GM20000 (cell line): ENCODE measurements at places on chromosomes 6 and 20.
A peak's percentile ranks its signal among the peaks of the same experiment; 100 is the strongest.

GRCh38 chr6:20997143-20997769 lies 463.0 kb downstream of the CDKAL1 start:
- DNase-seq: no peak

DNA sequence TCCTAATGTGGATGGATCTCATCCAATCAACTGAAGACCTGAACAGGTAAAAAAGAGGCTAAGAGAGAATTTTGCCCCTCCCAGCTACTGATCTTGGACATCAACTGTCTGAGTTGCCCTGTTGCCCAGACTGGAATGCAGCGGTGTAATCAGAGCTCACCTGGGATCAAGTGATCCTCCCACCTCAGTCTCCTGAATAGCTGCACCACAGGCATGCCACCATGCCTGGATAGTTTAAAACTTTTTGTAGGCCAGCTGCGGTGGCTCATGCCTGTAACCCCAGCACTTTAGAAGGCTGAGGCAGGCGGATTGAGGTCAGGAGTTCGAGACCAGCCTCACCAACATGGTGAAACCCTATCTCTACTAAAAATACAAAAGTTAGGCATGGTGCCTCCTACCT lies 34.9 kb upstream of the GCNT2 start:
- DNase-seq: no peak

GRCh38 chr20:14919501-14920081 lies 582.2 kb upstream of the FLRT3 start:
- no peak for DNase-seq

- DNase-seq: no peak
Observed at GRCh38 chr6:24996269-24996836, 60.6 kb upstream of the RIPOR2 start.

- peak; percentile 14 for DNase-seq
Observed at GRCh38 chr20:16007164-16007563, 566.1 kb downstream of the KIF16B start.

- no peak for DNase-seq
Observed at GRCh38 chr6:86789779-86790411, 147.4 kb upstream of the HTR1E start.

DNA sequence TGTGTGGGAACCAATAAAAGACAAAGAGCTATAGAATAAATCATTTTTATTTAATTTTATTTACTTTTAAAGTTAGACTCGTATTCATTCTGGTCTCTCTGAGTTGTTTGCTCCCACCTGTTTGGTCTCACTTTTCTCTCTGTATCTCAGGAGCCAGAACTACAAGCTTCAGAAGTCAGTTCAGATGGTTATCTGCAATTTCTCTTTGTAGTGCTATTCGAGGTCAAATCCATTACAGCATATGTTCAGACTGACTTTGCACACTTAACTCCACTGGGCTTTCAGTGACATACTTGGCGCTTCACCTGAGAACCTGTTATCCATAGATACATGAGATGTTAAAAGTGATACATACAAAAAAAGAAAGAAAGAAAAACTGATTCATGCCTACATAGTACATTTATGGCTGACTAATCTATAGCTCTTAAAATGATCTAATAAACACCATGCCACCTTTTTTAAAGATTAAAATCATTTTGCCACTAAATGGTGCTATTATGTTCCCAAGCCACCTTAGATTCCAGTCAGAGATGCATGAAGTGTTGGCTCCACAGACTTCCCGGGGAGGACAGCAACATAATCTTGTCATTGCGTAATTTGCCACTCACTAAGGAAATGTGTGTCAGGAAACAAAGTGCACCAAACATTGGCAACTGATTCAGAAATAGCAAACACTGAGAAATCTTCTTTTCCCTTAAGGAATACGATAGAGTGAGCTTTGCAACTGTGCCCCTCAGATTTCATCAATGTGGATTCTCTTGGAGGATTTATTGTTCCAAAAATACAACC lies 396.7 kb downstream of the HACE1 start:
- no peak for DNase-seq

- DNase-seq: no peak
Observed at GRCh38 chr20:60935971-60936370, 316.1 kb upstream of the CDH4 start.

GRCh38 chr6:149102324-149102723 lies 215.2 kb upstream of the TAB2 start:
- no peak for DNase-seq

DNA sequence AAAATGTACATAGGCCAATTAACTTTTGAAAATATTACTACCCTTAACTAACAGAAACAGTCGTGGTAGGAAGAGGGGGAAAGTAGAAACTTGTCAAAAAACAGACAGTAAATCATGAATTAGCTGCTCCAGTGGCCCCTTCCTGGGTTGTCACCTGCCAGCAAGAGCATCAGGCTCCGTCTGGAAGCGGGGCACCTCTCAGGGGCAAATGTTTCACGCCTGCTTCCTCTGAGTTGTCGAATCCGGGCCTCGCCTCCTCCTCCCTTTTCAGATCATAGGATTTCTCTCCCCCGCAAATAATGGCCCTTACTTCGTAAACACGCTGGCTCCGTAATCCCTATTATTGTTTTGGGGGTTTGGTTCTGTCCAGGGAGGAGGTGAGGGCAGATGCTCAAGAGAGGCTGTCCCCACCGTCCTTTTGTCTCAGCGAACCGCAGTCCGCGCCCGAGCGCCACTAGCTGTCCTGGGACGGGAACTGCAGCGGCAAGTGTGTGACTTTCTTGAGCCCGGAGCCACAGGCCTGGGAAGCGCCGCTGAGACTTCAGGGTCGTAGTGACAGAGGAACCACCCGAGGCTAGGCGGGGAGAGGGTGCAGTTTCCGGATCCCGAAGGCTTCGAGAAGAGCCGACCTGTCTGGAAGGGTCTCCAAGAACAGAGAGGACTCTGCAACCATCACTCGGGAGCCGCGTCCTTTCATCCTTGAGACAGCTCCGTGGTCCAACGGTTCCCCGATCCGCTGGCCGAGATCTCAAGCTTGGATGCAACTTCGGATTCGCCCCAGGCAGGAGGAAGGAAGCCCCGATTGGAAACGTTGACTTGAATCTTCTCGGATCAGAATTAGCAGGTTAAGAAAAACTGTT lies 214.5 kb upstream of the ZNF184 start:
- peak; percentile 73 for DNase-seq

DNA sequence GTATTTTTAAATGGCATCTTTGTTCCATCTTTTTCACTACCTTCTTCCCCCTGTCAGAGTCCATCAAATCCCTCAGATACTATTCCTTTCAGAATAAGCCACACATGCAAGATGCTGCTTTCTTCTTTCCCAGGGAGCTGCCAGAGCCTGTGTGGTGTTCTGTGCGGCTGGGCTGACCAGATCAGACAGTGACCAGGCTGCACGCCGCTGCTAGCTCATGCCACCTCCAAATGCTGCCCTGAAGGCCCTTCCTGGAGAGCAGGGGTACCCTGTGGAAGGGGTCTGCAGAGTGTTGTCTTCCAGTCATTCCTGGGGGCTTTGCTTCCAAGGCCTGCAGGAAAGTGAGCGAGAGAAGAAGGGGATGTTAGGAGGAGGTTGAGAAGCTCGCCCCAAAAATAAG lies 179.1 kb upstream of the SUPT3H start:
- no peak for DNase-seq

DNA sequence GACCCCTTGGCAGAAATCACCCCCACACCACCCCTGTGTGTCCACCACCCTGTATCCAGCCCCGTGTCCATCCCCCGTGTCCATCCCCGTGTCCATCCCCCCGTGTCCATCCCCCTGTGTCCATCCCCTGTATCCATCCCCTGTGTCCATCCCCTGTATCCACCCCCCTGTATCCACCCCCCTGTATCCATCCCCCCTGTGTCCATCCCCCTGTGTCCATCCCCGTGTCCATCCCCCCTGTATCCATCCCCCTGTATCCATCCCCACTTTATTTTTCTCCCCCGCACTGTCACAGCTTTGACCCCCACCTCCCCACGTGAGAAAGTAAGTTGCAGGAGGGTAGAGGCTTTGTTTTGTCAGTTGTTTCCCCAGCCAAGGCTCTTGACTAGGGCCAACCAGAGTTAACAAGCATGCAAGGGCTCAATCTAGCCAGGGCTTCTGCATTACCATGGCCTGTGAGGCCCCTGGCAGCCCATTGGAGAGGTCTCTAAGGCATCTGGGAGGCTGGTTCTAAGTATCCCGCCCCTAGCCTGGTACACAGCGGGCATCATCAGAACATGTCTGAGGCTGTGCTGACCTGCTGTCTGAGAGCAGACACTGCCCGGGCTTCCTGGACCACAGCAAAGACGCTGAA lies 18.1 kb upstream of the SIRPA start:
- DNase-seq: peak; percentile 80

DNA sequence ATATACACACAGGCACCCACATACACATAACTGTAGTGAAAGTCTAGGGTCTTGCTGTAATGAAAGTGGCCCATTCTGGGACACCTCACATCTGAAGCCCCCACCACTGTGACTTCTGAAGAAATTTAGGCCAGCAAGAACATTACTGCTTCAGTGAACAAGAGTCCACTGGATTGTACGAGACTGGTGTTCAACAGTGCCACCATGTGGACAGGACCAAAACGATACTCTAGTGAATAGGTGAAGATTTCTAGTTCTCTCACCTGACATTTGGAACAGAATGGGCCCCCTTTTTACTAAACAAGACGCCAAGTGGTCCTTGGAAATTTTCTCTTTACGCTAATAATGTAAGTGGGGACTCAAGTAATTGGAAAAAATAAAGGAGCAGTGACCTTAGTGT lies 156.9 kb downstream of the MAFB start:
- DNase-seq: no peak

DNA sequence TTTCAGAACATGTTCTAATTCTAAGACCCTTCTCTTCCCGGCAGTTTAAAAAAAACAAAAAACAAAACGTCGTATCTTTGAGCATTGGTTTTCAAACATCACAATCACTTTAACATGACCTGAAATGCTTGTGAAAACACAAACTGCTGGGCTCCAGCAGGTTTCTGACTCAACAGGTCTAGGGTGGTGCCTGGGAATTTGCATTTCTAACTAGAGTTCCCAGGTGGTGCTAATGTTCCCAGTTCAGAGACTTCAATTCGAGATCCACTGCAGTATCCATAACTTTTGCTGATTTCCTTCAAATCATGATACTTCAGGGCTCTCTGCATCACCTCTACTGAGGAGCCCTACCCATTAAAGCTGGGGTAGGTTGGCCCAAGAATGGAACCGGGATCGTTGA lies 850 bp upstream of the SMPDL3A start:
- no peak for DNase-seq

DNA sequence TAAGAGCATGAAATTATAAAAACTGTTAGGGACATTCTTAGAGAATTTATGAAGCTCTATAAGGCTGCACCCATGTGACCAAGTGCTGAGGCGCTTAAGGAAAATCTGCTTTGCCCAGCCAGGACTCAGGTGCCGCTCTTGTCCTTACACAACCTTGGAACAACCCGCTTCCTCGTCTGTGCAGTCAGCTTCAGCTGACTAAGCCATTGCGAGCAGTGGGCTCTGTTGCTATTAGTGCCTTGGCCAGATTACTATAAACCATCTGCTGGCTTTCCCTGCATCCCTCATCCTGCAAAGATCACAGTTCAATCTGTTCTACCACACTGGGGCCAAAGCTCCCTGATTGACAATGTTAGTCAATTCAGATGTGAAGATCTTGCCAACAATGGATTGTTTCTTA lies 89.1 kb upstream of the E2F3 start:
- no peak for DNase-seq
